Mucosa of descending colon (tissue), 3 donors: ENCODE measurements at places on chromosomes 3 and 15. TPM values are rescaled to one million over a fixed set of nuclear protein-coding genes. Genes with fewer than 3 reads are reported as not detected.

The PLXNA1 gene
- 11.8 TPM for total RNA-seq

The NRROS gene
- total RNA-seq = 6.0 TPM

The DLEC1 gene
- 1.7 TPM for total RNA-seq

The ESYT3 gene
- 0.70 TPM for total RNA-seq

The RASGRF1 gene
- total RNA-seq = not detected

The ARHGEF26 gene
- total RNA-seq = 46.4 TPM

The KNSTRN gene
- 16.4 TPM for total RNA-seq

The WHAMM gene
- total RNA-seq = 13.2 TPM

DNA sequence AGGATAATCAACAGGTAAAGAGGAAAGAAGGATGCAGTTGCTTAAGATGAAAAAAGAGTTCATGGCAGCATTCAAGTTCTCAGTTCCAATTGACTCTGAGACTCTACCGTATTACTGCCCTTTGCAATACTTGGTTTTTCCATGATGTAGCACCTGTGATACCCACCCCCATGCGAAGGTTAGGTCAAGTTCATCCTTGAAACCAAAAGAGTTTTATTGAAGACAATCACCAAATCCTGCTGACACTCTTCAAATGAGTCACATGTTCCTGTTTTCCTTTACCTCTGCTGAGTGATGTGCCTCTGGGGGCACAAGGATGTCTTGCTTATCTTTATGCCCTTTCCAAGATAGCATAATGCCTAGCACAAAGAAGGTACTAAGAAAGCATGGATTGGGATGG is 111.3 kb upstream of the SLC7A14 start:
- DNase-seq = no peak

DNA sequence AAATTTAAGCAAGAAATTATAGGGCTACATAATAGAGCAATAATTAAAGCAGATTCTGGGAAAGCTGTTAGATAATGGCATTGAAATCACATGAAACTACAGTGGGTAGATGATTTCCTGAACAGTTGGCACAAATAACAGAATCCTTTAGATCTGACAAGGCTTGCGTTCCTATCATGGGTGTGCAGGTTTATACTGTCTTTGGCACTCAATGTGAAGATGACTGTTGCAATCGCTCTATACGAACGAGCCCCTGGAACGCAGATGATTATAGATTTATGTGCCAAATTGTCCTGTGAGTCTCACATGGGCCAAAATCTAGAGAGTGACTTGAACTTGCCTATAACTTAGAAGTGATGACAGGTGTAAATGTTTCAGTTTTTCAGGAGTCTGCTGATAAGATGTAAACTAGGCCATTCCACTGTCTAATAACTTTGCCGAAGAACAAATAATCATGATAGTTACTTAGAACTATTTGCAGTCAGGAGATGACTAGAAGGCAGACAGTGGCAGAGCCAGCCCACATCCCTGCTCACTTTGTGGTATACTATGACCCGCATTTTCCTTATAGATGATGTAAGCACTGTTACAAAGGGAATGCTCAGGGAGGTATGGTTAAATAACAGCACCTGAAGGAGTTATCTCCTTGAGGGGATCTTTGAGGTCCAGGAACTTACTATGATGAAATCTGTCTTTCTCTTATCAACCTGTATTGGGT is 30.5 kb upstream of the TRPC1 start:
- DNase-seq = no peak

DNA sequence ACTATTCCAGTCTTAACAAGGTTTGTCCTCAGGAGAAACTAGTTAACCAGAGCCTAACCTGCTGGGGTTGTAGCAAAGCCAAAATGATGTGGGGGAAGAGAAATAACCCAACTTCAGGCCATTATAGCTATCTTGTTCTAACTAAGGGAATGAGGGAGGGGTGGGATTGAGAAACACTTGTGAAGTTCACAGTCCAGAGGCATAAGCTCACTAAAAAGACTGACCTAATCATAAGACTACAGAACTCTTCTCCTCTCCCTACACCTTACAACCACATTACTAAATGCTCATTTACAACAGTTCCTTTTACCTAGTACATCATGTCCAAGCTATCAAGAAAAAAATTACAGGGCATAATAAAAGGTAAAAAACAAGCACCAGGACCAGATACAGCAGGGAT is 52.8 kb downstream of the UBE3A start:
- no peak for DNase-seq

DNA sequence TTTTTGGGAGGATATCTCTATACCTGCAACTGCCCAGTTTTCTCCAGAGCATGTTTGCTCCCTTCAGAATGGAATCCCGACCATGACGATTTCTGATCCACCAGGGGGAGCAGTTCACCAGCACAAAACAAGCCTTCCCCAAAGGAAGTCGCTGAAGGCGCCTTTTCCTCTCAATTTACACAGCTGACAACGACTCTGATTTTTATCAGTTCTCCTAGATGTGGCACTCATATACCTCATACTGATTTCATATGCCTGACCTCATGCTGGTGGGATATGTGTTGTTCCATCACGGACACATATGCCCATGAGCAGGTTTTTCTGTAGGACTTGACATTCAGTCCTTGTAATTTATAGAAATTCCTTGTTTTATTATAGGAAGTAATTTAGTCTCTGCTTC is 1028.2 kb downstream of the MCTP2 start:
- peak; percentile 69 for DNase-seq

DNA sequence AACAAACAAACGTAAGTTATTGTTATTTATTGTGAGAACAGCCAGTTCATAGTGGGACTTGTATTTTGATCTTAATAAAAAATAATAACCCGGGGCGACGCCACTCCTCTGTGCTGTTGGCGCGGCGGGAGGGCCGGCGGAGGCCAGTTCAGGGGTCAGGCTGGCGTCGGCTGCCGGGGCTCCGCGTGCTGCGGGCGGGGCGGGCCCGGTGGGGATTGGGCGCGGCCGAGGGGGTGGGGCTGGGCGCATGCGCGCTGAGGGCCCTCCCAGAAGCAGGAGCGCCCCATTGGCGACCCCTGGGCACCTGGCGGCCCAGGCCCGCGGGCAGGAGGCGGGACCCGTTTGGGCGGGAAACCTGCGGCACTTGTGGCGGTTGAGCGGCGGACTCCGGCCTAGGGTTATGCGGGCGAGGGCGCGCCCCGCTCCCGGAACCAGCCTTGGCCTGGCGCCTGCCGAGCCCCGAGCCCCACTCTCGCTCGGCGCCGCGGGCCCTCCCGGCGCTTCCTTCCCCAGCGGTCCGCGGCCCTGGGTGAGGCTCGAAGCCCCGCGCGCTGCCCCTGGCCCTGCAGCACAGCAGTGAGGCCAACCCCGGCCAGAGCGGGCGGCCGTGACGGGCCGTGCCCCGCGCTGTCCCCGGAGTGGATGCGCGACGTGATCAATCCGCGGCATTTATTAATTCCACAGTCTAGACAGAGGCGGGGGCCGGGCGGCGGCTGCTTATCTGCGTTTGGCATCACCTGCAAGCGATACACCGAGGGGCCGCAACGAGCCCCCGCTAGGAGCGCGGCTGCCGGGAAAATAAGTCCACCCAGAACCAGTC is 6.0 kb downstream of the ISL2 start:
- peak; percentile 76 for DNase-seq

- DNase-seq = no peak
These were observed 460.2 kb downstream of the OCA2 start for GRCh38 chr15:27638958-27639357.

DNA sequence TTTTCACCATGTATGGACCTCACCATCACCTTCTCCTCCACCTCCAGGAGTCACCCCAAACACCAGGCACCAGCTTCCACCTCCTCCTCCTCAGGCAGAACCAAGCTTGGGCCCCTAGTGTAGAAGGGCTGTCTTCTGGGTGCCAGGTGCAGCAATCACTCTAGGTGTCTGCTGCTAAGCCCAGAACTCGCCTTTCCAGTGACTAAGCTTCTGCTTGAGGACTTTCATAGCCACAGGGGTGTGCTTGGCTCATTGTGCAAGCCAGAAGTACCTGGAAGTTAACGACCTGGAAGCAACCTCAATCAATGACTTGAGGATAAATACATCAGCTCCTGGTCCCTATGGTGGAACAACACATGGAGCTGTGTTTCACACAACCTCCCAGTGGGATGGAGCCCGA is 49.8 kb upstream of the PXYLP1 start:
- no peak for DNase-seq

DNA sequence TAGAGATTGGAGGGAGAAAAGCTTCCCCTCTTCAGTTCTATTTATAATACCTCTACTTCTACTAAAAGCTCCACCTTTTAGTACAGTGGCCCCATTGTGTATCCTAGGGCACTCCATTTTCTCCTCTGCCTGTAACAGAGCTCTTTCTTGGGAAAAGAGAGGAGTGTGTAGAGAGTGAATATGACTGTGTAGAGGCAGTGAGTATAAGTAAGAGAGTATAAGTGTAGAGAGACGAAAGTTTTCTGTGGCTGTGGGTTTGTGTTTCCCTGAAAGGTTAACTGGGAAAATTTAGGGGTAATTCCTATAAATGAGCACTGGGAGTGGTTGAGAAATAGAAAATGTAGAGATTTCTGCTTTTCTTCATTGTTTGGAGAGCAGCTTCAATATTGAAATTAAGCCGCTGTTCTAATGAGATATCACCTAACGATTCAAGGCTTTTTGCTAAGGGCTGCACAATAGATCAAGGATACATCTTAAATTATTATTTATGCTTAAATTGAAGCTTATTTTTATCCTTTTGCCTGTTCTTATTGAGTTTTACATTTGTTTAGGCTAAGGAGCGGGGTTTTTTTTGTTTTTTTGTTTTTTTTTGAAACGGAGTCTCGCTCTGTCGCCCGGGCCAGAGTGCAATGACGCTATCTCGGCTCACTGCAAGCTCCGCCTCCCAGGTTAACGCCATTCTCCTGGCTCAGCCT is 6.9 kb downstream of the IQGAP1 start:
- DNase-seq = no peak

DNA sequence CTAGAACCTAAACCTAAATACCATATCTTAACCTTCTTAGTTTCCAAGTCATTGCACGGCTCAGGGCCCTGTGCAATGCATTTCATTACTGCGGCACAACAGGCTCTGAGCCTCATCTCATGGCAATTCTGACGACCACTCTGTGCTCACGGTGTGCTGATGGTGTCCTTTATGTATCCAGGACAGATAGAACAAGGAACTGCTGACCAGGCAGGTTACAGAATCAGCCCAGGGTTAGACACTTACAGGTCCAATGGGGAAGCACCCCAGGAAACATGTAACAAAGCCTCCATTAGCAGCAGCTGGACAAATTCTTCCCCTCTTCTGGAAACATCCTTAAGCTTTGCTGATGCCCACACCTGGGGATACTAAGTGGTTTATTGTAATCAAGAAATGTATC is 91.9 kb upstream of the NSMCE3 start:
- no peak for DNase-seq

- no peak for DNase-seq
These were observed 215.7 kb downstream of the POLQ start for GRCh38 chr3:121330118-121330517.

DNA sequence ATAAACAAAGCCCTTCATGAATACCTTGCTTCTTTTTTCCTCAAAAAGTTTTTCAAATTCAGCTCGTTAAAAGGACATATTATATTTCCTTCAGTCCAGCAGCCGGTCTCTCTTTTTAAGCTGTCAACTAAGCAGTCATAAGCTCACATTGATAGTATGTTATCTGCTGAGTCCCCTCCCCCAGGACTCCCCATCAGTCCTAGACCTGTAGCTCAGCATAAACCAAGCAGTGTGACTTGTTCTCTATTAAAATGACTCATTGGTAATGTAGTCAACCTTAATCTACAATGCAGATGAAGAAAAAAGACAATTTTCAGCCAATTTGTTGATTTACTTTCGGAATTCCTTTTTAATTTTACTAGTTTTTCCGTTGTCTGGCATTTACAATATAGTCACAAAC is 483.8 kb downstream of the MECOM start:
- DNase-seq = peak; percentile 26

DNA sequence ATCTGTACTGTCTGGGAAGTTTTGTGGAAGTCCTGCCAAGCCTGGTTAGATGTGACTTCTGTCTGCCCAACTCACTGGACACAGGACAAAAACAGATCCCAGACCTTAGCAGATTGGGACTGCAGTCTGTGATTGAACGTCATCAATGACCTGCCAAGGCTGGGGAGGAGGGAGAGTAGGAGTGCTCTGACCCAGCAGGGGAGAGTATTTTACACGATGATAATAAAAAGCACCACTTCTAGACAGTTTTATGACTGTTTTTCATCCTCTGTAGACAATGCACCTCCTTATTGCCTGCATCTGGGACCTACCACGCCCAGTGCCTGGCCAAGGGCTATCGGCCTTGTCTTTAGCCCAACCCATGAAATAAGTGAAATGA is 102.3 kb upstream of the NR2E3 start:
- peak; percentile 32 for DNase-seq

DNA sequence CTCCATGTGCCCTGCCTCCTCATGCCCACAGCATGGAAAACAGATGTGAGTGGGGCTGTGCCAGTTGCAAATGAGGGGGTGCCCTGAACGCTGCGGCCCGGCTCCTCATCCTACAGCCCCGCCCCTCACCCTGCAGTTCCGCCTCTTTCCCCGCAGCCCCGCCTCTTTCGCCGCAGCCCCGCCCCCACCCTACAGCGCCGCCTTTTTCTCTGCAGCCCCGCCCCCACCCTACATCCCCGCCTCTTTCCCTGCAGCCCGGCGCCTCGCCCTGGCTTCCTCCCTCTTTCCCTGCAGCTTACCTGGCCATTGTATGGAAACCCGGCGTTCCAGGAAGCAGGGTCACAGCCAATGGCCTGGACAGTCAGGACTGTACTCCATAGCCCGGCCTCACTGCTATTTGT is 284.9 kb downstream of the TLE3 start:
- DNase-seq = peak; percentile 47

DNA sequence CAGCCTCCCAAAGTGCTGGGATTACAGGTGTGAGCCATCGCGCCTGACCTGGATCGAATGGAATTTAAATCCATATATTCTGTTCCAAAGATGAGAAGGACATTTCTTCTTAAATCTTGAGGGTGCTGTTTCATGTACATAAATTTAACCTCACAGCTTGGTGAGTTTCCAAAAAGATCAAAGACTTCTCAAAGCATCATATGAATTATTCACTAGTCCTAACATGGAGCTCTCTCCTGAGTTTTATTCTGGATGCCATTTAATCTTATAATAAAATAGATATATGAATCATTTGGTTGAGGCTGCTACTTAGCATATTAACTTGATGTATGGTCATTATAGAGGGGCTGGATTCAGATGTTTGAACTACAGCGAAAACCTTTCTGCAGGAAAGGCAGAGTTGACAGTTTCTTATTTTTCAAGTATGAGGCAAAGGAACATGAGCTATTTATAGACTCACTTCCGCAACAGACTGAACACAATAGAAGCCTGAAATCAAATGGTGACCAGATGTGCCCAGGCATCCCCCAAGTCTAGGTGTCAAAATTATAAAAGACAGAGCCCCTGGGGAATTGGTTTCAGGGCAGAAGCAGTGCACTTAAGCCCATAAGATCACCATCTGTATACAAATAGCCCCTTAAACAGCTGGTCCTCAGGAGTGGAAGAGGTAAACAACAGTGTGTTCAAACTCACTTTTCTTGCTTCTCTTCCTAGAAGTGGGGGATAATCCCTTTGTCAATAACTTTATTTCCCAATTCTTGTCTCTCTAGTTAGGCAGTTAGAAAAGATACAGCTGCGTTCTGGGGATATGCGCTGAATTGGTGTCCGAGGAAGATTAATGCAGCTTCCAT is 29.7 kb downstream of the STARD9 start:
- no peak for DNase-seq

GRCh38 chr3:46861605-46862368 is 1.5 kb downstream of the MYL3 start:
- DNase-seq = peak; percentile 22
